ENCODE measurements at places on chromosomes 16 and 17.

DNA sequence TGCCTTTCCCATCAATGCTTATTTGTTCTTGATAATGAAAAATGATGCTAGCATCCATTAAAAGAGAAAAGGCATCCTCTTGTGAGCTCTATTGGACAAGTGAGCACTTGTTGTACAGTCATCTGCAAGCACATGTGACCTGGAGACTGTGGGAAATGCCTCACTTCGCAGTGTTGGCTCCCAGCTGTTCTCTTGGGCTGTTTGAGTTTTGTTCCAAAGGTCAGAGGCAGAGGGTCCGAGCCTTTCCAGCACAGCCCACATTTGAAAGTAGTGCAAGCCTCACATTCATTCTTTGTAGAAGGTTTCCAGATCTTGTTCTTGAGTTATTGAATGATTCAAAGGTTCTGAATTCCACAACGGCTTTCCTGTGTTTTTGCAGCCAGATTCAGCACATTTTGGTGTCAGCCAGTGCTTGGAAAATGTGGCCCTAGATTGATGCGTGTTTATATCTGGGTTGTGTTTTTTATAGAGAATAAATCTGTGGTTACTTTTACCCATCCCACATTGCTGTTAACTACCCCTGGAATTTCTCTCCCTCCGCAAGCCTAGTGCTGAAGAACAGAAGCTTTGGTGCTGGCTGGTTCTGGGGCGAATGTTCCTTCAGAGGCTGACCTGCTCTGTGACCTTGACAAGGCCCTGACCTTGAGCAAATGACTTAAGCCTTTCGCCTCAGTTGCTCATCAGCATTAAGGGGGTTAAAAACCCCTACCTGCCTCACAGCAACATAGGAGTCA, 49.8 kb downstream of the CDH1 start:
- DNase-seq, result no peak

GRCh38 chr17:41322094-41322902, 6.8 kb upstream of the KRTAP17-1 start:
- peak; percentile 26 for DNase-seq

DNA sequence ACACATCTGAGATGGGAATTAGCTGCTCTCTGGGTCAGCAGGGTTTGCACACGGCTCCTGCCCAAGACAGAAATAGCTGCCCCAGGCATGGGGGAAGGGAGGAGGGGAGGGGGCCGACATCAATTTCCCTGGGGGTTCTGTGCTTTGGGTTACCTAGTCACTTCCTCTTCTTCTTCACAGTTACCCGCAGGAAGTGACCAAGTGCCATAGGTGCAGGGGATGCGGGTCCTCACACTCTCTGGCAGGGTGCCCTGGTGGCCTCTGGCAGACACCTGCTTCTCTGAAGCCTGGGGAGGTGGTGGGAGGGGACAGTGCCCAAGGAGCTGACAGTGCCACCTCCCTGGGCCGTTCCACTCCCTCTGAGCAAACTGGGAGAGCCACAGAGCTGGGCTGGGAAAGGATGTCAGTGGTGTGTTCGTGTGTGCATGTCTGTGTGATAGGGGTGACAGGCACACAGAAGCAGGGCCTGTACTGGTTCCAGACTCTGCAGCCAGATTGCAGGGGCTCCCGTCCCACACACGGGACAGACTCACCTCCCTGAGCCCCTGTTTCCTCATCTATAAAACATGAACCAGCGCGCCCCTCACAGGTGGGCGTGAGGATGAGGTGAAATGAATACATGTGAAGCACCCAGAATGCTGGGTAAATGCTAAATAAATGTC, 18.2 kb downstream of the SCN4A start:
- DNase-seq, result peak; percentile 50

DNA sequence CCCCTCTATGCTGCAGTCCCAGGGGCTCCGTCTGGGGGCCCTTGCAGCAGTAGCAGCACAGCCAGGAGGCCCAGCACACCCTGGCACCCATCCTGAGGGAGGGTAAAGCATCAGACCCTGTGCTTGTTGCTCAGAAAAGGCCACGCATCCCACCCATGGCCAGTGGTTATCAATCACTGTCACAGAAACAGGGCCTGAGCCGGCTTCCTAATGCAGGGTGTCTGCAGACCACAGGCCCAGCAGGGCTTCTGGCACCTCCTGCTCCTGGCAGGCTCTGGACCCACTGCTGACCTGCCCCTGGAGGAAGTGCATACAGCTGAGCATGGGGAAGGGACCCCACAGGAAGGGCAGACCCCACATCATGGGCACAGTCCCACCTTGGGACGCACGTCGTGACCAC, 26.9 kb upstream of the CDH15 start:
- no peak for DNase-seq

- peak; percentile 58 for DNase-seq
Measured at GRCh38 chr16:85393674-85394451, 219.3 kb upstream of the GSE1 start.

GRCh38 chr17:67324330-67324729, 42.0 kb downstream of the PSMD12 start:
- DNase-seq, result no peak

- DNase-seq, result no peak
Measured at GRCh38 chr16:50924759-50925545, 183.1 kb downstream of the CYLD start.

DNA sequence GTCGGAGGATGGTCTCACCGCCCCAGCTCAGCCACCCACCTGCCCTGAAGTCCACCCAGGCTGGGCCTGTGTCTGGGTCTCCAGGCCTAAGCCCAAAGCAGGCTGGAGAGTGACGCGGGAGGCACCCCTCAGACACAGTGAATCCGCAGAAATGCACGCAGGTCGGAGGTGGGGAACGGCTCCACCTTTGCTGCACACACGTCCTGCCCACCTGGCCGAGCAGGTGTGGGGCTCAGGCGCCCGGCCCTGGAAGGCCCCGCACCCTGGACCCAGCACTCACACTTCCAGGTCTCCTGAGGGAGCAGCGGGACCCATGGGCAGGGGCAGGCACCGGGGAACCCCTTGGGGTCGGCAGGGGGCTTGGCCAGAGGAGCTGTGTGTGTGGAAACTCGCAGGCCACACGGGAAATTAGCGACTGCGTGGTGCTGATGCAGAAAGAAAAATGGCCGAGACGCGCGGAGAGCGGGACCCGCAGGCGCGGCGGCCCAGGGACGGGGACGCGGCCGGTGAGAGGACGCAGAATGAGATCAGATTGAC, 10.7 kb downstream of the CYBC1 start:
- no peak for DNase-seq
